NCI-H1048 (cell line): ENCODE measurements at places on chromosomes 16 and 17.

- no peak for DNase-seq
Measured at GRCh38 chr17:8041249-8041928, 2.5 kb downstream of the ALOX15B start.

- no peak for DNase-seq
Measured at GRCh38 chr16:30049871-30050270, 15.7 kb upstream of the ALDOA start.

DNA sequence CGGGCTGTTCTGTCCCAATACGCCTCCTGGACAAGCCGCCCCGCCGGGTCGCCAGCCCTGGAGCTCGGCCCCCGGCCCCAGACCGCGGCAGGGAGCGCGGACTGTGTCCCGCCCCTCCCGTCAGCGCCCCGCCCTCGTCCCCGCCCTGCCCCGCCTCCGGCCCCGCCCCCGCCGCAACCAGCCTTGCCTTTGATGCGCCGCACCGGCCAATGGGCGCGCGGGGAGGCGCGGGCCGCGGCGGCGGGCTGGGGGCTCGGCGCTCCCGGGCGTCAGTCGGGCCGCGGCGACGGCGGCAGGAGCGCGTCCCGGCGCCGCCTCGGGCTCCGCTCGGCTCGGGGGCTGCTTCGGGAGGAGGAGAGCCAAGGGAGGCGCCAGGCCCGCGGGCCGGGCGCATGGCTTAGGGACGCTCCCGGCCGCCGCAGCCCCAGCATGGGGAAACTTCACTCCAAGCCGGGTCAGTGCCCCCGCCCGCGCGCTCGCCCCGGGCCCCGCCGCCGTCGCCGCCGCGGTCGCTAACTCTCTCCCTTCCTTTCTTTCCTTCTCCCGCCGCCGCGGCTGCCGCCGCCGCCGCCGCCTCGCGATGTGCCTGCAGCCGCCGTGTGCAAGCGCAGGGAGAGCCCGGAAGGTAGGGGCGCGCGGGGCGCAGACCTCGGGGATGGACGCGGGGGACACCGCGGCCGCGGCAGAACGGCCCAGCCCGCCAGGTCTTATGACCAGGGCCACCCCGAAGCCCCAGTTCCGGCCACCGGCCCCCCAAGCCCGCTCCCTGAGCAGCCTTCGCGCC, at the start of gene NKD1:
NKD1 (plus strand) TSS at position 272 of the 784 bp plus-strand sequence; CDS start at position 430, 158 bp downstream.
- DNase-seq = no peak

DNA sequence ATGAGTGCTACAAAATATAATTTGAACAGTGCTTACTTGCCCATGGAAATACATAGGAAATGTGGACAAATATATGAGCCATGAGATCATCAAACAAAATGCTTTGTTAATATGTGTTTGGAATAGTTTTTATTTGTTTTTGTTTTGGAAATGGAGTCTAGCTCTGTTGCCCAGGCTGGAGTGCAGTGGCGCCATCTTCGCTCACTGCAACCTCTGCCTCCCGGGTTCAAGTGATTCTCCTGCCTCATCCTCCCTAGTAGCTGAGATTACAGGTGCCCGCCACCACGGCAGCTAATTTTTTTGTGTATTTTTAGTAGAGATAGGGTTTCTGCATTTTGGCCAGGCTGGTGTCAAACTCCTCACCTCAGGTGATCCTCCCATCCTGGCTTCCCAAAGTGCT, 2.8 kb downstream of the CNEP1R1 start:
- no peak for DNase-seq

GRCh38 chr16:87133966-87134627, 183.1 kb downstream of the C16orf95 start:
- no peak for DNase-seq

GRCh38 chr16:85587762-85588556, 25.2 kb upstream of the GSE1 start:
- DNase-seq = no peak

DNA sequence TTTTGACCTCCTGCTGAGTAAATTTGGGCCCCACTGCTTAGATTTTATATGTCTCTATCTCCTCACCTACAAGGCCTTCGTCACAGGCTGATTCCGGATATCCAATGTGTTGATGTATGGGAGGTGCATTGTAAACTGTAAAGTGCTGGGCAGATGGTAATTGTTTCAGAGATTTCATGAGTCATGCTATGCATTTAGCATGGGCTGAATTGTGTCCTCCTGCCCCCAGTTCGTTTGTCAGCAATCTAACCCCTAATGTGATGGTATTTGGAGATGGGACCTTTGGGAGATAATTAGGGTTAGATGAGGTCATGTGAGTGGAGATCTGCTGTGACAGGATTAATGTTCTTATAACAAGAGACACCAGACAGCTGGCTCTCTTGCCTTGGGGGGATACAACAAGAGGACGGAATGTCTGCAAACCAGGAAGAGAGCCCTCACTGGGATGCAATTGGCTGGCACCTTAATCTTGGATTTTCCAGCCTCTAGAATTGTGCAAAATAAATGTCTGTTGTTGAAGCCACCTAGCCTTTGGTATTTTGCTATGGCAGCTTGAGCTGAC, 101.8 kb upstream of the NLRP1 start:
- DNase-seq = no peak

GRCh38 chr17:7427549-7427948, 1.1 kb upstream of the SPEM3 start:
- no peak for DNase-seq

- DNase-seq = no peak
Measured at GRCh38 chr16:87715658-87716057, 50.1 kb downstream of the KLHDC4 start.

DNA sequence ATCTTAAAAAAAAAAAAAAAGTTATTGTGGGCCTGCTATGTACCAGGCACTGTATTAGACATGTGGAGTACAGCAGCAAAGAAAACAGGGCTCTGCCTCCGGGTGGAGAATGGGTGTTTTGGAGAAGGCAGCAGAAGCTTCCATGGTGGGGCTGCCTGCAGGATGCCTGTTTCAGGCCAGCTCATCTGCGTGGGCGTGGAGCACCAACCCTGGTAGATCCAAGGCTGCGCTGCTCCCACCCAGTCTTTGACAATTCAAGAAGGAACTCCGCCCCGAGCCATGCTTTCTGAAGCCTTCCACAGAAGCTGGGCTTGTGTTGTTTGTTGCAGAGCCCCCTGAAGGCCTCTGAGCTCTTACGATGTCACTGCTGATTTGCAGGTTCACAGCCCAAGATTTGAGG, 23.2 kb upstream of the CACNG1 start:
- no peak for DNase-seq

DNA sequence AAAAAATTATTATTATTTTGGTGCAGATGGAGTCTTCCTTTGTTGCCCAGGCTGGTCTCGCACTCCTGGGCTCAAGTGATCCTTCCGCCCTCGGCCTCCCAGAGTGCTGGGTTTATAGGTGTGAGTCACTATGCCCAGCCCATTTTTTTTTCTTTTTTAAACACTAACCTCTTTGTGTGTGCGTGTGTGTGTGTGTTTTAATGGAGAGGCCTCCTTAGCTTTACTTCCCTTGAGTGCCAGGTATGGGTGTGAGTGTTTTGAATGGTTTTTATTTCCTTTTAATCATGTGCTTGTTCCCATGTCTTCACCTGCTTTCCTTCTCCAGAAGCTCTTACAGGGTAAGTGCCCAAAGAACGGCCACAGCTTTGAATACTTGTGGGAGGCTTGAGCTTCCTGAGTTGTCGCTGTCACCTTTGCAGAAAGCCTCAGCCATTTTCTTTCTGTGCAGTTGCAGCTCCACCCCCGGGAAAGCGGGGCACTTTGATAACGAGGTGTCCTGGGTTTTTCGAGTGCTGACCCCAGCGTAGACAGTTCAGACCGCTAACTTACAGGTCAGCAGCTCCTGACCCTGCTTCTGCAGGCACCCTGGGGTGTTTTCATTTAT, 22.6 kb downstream of the AKAP1 start:
- DNase-seq = no peak

DNA sequence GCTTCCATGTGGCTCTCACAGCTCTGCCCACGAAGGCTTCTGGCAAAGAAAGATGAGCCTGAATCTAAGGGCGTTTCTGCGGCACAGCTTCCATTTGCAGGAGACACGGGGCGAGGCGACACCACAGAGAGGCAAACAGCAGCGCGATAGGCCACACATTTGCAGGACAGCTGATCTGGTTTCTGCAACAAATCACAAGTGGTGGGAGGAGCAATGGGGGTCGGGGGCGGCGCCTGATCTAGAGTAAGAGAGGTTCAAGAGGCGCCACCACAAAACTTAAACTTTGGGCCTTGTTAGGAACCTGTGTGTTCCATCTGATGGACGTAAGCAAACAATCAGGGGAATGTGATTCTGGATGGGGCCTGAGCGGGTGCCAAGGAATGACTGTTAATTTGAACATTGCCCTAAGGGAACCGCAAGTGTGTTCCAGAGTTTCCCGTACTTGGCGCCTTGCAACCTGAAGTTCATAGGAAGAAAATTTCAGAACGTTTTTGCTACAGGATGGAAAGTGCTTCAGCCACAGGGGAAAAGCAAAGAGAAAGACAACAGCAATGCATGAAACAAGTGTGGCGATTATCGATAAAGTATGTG, 18.9 kb upstream of the ENPP7 start:
- no peak for DNase-seq

GRCh38 chr16:5604770-5605169, 507.2 kb upstream of the EEF2KMT start:
- DNase-seq = no peak

DNA sequence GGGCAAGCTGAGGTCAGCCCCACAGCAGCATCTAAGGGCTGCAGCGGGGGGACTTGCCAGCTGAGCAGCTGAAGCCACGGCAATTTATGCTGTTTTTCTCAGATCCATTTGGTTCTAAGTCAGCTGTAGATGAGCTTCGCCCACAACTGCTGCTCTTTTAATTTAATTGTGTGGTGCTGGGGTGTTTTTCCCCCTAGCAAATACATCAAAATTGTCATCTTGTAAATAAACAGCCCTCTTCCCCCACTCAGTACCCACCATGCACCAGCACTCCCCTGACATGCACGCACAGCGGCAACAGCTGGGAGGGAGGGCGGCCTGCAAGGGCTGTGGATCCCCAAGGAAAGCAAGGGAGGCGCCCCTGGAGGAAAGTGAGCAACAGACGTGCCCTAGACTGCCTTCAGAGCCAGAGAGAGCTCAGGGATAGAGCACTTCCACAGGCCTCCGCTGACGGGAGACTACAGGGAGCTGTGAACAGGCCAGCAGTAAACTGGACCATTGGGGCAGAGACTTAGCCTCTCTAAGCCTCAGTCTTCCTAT, 149.5 kb downstream of the TMEM132E start:
- DNase-seq = no peak

DNA sequence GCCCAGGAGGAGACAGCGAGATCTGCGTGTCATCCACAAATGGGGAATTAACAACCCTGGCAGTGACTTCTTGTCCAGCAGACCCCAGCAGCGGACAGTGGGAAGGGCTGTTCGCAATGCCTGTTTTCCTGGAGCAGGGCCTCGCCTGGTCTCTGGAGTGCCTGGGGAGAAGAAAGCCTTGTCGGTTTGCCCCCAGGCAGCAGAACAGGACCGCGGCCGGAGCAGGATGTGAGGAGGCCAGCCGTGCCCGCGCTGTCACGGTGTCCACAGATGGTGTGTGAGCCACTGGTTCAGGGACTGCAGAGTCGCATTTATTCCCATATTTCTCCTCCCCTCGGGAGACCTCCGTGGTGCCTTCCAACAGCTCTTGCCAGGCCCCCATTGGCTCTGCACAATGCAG, 68.5 kb upstream of the GSE1 start:
- DNase-seq = no peak

DNA sequence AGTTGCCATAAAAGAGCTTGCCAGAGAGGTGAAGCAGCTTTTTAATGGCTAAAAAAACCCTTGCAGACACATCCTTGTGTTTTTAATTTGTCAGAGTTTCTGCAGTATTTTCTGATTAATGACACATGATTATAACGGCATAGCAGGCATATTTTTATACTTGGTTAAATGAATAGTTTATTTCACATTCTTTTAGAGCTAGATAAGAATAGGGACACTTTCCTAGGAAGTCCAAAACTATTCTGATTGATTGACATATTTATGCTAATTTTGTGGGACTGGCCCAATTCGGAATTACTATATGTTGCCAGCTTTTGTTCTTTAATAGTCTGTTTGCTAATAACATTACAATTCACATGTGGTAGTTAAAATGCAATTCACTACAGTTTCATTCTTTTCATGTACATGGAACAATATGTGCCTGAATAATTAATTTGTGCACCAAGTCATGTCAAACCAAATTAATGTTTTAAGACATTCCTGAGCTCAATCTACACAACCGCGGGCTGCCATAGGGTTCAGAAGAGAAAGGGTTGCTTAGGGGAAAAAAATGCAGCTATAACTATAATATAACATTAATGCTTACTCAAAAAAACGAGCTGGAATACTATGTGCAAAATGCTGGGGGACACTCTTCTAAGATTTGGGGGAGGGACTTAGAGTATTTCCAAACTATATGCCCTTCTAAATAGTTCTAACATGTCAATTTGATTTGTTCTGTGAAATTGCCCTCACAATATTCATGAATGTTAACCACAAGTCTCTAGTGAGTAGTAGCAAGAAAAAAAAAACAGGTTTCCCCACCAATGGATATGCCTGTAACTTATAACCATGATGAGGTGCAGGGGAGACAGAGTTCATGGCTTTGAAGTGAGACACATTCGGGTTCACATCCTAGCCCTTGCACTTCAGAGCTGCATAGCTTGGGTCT, 305.4 kb downstream of the CEP112 start:
- no peak for DNase-seq

GRCh38 chr17:73104450-73104849, 12.0 kb upstream of the SLC39A11 start:
- DNase-seq = no peak

- no peak for DNase-seq
Measured at GRCh38 chr17:55546481-55546880, 35.2 kb upstream of the SMIM36 start.

GRCh38 chr17:43988301-43988700, 16.1 kb upstream of the NAGS start:
- no peak for DNase-seq

DNA sequence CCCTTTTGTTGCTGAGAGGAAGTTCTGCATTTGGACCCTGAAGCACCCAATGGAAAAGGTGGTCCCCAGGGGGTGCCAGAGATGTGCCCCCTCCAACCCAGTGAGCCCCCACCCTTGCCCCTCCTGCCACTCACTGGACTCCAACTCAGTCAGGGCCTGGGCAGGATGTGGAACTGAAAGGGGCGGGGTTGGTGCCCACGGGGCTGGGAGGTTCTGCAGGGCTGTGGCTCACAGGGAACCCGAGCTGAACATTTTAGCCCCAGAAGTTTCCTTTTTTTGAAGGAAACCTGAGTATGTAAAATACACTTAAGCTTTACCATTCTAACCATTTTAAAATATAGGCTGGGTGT, 15.8 kb upstream of the OGFOD3 start:
- no peak for DNase-seq

DNA sequence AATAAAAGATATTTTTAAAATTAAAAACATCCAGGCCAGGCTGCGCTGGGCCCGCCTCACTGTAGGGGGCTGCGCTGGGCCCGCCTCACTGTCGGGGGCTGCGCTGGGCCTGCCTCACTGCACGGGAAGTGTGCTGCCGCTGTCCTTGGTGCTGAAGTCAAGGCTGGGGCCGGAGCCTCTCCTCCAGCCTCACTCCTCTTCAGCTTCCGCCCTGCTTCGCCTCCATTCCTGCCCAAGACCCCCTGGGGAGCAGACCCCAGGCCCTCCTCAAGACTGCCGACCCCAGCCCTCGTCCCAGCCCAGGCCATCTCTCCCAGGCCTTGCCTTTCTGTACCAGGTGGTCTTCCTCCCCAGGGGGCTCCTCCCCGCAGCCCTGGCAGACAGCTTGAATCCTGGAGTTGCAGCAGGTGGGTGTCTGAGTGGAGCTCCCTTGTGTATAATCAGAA, 26.2 kb downstream of the ENDOV start:
- DNase-seq = peak; percentile 35
